Sigmoid colon (tissue), 7 donors: ENCODE measurements at places on chromosomes 2 and 18.

- peak; percentile 66 for DNase-seq
Observed at GRCh38 chr2:64143169-64144056, 807 bp downstream of the PELI1 start.

- DNase-seq, result no peak
Observed at GRCh38 chr2:102834523-102835273, 72.9 kb downstream of the TMEM182 start.

- no peak for DNase-seq
Observed at GRCh38 chr2:38248707-38249106, 128.4 kb downstream of the ATL2 start.

DNA sequence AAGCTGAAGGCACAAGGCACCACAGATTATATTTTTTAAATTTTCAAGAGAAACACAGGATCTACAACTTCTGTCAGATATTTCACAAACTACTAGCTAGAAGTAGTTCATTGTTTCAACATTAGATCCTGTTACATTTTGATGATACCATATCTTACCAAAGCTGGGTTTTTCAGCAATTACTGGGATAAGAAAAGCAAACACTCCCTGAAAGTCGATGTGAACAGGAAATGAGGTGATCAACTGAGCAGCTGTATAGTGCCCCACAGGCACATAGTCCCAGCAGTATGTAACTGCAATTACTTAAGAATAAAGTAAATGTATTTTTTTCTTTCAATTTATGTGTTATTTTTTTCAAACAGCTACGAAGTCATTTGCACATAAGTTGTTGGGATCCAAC lies 103.5 kb downstream of the DNER start:
- no peak for DNase-seq

GRCh38 chr18:74961596-74961995 lies 247.3 kb downstream of the PTGR3 start:
- DNase-seq, result no peak

GRCh38 chr2:218003281-218003944 lies 618 bp upstream of the TNS1 start:
- DNase-seq, result peak; percentile 85

GRCh38 chr2:136189221-136189782 lies 71.4 kb upstream of the CXCR4 start:
- DNase-seq, result no peak

- no peak for DNase-seq
Observed at GRCh38 chr18:79682894-79683625, 3.5 kb downstream of the CTDP1 start.

- DNase-seq, result no peak
Observed at GRCh38 chr18:52553441-52553840, 213.4 kb downstream of the DCC start.

DNA sequence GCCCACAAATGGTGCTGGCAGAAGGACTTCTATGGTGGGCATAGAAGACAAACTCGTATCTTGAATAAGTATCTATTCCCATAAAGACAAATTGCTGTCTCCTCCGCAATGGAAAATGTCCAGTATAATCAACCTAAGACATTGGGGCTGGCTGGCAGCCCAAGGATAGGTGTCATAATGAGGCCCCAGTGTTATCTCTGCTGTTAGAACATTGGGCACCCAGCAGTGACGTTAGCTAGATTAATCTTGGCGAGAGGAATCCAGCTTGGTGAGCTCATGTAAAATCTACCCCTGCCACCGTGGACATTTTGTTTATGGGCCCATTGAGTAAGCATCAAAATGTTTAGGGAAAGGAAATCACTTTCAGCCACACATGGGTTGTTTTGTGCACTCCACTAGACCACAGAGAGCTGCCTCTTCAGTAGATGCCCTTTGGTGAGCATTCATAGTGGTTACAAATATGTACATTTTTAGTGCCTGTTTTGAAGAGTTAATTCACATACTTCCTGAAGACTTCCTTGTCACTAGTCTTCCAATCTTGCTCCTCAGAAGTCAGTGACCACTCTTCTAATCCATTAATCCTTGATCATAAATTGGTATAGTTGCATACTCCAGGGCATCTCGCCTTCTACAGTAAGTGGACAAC lies 48.2 kb upstream of the KDM3A start:
- DNase-seq, result no peak

GRCh38 chr2:113980946-113981345 lies 91.1 kb downstream of the ACTR3 start:
- DNase-seq, result no peak

DNA sequence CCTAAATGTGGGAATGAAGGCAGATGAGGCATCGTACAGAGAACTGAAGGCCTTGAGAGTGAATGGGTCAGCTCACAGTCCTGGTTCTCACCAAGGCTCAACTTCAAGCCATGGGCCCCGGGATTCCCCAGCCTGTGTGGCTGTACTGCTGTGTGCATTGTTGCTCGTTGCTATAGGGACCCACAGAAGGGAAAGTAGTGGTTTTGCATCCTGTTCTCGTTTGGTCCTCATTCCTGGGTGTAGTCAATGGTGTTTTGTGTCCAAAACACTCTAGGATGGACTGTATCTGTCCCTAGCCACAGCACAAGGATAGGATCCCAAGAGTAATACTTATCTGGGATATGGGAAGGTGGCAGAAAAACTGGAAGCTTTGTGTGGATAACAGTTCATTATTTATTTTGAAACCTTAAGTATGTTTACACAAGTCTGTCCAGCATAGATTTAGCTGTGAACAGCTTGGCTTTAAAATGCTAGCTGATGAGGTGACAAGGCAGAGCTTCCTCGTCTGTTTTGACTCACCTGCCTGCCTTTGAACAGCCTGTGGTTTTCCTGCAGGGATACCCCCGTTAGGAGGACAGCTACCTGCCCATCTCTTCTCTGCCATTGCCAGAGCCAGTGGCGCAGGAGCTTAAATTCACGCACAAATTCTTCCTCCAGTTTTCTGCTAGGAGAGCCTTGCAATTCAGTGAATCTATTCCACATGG lies 85.0 kb downstream of the WDSUB1 start:
- no peak for DNase-seq

DNA sequence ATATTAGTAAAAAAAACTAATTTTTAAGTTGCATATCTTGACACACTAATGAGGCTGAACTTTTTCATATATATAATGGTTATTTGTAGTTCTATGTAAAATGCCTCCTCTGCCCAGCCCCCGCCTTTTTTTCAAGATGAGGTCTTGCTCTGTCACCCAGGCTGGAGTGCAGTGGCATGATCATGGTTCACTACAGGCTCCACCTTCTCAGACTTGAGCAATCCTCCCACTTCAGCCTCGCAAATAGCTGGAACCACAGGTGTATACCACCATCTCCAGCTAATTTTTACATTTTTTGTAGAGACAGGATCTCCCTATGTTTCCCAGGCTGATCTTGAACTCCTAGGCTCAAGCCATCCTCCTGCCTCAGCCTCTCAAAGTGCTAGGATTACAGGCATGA lies 24.3 kb downstream of the ATF2 start:
- DNase-seq, result no peak

GRCh38 chr2:74957886-74958273 lies 563 bp upstream of the POLE4 start:
- no peak for DNase-seq

DNA sequence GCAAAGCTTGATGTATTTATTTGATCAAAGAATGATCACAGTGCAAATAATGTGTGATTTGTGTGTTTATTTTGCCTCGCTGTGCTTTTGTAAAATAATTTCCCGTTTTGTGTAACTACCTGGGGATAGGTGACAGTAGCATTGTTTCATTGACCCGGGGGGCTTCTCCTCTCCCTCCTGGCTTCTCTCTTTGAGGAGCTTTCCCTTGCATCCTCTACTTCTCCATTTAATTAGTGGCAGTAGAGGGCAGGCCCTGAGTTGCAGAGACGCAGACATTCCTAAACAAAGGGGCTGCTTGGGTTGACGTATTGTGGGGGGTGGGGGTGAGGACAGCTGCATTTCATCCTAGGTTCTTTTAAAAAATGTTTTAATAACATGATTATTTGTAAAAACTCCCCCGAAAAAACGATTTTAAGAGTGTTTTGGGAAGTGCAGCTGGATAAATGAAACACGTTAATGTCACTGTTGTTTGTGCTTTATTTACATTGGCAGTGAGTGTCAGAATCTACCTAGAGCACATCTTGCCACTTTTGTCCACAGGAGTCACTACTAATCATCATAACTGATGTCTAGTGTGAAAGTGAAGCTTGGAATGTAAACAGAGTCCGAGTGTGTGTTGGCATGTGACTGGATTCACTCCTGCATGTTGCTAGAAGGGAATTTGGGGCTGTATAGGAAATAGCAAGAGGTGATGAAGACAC lies 2.2 kb downstream of the NEDD4L start:
- no peak for DNase-seq

GRCh38 chr18:74284191-74284979 lies 7.4 kb downstream of the CYB5A start:
- DNase-seq, result peak; percentile 79

- no peak for DNase-seq
Observed at GRCh38 chr2:30903326-30903725, 96.1 kb upstream of the CAPN13 start.

DNA sequence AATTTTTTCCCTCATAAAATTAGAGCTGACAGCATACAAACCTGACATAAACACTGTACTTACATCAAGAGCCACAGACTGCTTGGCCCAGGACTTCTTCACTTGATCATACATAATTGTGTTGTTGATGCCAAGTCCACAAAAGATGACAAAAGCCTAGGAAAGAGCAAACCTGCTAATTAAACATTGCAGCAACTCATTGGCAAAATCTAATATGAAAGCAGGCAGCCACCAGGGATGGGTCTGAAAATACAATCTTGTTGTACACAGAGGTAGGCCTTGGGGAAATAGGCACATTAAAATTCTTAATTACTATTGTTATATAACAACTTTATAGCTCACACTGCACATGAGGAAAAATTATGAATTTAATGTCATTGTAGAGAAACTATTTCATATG lies 255.8 kb downstream of the PDE11A start:
- no peak for DNase-seq
